Suppressor macrophage treated with lipopolysaccharide for 1 hour (primary cell): ENCODE measurements at places on chromosomes 2 and 18.

DNA sequence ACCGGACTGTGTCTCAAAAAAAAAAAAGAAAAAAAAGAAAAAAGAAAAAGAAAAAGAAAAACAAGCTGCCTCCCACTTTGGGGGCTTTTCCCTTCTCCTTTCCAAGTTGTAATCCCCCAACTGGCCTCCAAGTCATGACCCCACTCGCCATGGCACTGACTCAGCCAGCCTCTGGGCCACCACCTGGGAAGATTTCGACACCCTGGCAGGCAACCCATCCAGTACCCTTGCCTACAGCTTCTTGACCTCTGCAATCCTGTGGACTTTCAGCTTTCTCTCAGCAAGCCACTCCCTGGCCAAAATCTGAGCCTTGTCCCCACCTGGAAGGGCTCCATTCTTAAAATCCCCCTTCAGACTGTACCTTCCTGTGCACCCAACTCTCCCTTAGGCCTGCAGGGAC, 22.3 kb upstream of the FOSL2 start:
- DNase-seq = no peak

DNA sequence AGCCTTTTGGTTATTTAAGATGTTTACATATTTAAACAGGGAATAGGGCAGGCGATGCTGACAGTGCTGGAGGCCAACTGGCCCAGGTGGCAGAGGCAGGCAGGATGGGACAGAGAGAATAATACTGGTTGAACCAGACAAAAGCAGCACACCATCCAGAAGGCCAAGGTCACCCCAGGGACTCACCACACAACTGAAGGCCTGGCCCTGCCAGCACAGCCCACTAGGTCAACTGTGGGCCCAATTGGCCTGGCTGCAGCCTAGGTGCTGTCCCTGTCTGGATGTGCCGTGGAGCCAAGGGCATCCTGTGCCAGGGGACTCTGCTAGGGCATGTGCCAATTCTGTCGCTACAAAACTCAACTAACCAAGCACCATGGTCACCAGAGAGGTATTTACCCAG, 69.2 kb downstream of the RNF152 start:
- no peak for DNase-seq

- no peak for DNase-seq
Observed at GRCh38 chr2:127634066-127634617, 11.8 kb upstream of the GPR17 start.

DNA sequence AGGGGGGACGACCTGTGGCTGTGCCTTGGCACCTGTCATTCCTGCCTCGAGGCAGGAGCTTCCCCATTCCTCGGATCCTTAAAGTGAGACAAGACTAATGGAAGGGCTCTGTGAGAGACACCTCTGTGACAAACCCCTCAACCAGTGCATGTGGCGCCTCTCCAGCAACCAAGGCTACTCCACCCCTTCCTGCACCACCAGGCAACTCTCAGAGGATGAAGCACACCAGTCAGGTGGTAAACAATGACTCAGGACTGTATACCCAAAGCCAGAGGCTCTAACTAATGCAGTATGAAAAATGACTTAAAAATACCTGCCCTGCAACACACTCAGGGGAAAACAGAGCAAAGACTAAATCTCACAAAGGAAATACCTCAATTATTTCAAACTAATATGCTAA, 136.9 kb downstream of the UXS1 start:
- DNase-seq = no peak

GRCh38 chr2:26335231-26335630, 10.7 kb upstream of the SELENOI start:
- DNase-seq = no peak

DNA sequence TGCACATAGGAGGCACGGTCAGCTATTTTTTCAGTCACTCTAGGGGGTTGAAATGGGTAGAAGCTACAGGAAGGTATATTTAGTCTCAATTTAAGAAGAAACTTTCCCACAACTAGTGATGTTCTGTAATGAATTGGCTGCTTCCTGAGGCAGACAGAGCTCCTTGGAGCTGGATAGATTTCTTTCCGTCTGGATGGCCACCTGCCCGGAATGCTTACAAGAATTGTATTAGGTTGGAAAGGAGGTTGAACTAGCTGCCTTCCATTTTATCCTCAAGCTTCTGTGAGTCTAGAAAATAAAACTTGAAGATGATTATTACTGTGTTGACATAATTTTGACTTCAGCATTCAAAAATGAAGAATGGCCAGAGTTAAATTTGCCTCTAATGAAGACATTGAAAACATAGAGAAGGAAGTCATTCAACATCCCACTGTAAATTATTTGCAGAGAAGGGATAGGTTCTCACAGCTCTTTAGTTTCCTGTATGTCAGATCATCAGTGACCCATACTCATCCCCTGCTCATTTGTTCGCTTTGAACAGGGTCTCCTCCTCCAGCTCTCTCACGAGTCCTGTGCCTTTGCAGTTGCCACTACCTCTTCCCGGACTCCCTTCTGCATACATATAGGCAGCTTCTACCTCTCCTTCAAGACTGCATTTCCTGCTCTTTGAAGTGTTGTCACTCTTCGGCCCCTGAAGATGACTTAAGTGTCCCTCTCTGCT, 88.8 kb downstream of the CRIM1 start:
- DNase-seq = no peak

DNA sequence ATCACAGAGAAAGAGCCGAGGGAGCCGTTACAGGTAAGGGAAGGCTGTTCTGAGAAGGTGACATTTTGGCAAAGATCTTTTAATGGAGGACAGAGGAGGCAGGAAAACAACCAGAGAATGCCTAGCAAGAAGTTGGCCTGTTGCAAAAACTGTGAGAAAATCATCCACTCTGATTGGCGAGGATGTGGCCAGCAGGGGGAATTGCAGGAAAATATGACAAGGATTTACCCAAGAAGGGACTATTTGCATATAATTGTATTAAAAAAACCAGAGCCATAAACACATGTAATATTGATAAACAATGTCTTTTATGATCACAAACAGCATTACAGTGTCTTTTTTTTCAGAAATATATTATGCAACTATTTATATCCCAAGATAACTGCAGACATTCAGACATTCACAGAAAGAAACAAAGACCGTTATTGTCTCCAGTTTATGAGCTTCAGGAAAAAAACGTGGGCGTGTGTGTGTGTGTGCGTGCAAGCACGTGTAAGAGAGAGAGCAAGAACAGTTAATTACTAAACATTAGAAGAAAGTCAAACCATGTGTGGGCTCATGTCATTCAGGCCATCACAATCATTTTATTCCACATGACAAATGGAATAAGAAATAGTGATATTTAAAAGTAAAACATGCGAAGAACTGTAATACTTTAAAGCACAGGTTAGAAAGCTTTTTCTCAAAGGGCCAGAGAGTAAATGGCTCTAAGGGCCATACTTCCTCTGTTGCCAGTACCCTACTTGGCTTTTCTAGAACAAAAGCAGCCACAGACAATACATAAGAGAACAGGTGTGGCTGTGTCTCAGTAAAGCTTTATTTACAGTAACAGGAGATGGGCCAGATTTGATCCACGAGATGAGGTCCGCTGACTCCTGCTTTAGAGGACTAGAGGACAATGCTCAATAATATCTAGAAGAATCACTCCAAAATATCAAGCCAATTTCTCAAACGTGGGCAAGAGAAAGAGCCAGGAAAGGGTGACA, 324.1 kb downstream of the DLGAP1 start:
- no peak for DNase-seq
